ENCODE measurements at places on chromosomes 1 and 21.
A peak's percentile ranks its signal among the peaks of the same experiment; 100 is the strongest.

GRCh38 chr1:100538913-100539835 lies 1.2 kb downstream of the GPR88 start:
- no peak for DNase-seq

- no peak for DNase-seq
Observed at GRCh38 chr21:43573921-43574320, 85.4 kb downstream of the HSF2BP start.

DNA sequence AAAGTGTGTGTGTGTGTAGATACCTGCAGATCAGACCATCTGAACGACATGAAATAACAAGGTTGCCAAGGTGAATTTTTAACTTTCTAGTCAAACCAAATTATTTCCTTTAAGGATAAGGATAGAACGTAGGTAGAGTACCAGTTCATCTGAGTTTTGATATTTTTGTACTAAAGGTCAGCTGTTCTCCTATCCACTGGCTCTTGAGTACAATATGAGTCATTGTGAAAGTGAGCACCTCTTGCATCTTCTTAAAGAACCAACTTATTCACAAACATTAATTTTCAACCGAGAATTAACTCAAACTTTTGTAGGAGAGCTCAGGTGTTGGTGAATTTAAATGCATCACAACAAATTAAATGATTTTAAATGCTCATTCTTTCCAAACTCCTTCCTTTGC lies 71.5 kb downstream of the IFI44 start:
- no peak for DNase-seq

DNA sequence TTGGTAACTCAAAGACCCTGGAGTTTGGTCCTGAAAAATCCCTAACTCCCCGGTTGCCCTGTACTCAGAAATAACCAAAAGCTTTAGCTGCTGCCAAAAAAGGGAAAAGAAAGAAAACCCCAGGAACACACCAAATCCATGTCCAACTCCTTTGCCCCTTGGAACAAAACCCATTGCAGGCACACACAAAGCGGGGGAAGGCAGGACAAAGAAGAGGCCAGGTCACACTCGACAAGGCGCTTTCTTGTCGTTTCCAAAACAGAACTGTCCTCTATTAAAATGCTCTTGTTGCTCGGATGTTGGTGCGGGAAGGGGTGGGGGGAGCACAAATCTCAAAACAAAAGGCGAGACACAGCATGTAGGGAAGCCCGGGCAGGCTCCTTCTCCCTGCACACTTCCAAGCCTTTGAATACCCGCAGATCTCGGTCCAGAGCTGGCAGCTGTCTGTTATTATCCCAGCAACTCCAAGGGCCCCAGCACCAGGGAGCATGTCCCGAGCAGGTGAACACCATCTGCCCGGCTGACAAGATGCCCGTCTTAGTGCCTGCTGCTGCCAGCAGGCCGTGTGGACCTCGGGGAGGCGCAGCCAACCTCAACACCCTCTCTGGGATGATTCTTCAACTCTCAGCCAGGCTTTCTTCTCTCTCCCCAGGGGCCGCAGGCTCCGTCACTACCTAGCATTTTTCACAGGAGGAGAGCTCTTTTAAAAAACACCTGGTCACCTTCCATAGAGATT lies 96.4 kb downstream of the SSBP3 start:
- DNase-seq, result no peak

DNA sequence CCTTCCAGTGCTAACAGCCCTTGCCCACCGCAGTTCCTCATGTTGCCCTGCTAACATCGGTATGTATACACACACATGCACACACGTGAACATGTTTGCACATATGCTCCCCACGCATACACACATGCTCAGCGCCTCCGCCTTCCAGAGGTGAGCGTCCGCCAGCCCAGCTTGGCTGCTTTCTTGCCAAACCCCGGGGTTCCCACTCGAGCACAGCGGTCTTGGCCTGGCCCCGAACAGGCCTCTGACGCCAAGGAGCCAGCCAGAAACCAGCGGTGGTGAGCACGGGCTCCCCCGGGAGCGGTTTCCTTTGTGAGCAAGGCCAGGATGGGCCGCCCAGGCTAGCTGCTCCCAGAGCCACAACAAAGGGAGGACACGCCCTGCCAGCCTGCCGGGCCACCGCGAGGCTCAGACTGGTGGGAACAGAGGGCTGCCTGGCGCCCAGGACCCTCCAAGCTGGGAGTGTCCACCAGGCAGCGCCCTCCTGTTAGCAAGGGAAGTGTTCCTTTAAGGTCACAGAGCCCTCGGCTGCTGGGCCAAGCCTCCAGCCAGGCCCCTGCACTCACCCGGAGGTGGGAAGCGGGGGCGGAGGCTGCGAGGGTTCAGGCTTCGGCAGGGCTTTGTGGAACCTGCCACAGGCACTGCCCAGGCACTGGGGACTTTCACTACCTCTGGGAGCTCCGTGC lies 65.4 kb downstream of the ALPL start:
- DNase-seq, result no peak

DNA sequence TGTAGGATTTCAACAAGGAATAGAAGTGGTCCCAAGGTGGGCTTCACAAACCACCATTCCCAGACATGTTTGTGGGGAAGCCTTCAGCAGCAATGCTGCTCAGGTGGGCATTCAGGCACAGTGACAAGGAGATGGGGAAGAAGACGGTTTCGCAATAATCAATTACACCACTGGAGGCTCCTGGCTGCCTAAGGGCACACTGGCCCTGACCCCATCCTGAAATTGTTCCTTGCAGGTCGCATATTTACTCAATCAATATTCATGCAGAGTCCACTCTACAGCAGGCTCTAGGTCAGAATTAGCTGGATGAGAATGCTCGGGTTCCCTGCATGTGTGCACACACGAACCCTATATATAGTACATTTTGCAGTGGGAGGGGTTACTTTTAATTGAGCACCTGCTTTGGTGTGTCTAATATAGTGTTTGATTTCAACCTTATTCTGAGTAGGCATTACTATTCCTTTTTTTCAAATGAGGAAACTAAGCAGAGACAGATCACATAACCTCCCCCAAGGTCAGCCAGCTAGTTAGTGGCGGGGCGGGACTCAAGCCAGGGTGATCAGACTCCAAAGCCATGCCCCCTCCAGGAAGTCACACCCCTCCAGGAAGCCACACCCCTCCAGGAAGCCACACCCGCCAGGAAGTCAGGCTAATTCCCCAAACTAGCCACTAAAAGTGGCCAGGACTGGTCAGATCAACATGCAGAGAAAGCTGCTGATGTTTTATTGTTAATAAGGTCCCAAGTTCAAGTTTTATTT lies 106.5 kb downstream of the HLCS start:
- peak; percentile 36 for DNase-seq

DNA sequence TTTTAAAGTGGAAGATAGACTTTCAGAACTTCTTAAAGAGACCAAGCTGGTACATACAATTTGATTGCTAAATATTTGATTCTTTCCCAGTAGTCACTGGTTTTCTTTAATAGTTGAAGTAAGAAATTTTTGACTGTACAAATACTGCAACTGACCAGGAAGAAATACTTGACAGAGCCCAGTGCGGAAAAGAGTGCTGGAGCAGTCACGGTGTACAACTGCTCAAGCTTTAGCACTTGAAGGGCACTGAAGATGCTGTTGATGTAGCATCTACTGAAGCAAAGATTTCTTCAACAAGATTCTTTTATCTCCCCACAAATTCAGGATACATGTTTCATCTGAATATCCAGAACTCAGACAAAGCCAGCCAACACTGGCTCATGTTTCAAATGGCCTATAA lies 41.5 kb downstream of the SLC35F3 start:
- no peak for DNase-seq

DNA sequence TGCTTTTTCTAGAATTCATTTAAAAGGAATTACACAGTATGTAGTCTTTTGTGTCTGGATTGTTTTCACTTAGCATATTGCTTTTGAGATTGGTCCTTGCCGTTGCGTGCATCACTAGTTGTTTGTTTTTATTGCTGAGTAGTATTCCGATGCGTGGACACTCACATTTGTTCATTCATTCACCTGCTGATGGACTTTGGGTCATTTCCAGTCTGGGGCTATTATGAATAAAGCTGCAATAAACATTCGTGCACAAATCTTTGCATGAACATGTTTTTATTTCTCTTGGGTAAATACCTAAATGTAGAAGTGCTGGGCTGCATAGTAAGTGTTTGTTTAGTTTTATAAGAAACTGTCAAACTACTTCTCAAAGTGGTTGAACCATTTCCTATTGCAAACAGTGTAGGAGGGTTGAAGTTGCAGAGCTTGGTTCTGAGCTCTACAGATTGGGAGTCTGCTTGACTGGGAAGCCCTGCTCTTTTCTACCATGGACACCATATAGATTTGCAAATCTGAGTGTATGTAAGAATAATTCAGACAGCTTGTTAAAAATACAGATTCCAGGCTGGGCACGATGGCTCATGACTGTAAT lies 404.7 kb upstream of the PROX1 start:
- DNase-seq, result no peak

DNA sequence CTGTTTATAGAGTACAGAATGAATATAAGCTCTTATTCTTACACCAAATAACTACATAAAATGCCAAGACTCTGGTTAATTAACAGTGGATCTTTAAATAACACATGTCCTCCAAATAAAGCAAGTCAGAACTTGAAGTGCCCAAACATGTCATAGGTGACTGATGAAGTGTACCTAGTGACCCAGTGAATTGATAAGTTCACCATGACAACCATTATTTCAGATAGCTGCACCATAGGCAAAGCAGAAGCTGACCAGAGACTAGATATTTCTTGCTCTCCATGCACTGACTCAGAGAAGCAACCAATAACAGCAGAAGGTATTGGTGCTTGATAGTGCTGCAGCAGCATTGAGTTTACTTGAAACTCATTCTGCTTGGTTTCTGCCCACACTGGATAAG lies 192.1 kb downstream of the DUSP10 start:
- DNase-seq, result no peak

DNA sequence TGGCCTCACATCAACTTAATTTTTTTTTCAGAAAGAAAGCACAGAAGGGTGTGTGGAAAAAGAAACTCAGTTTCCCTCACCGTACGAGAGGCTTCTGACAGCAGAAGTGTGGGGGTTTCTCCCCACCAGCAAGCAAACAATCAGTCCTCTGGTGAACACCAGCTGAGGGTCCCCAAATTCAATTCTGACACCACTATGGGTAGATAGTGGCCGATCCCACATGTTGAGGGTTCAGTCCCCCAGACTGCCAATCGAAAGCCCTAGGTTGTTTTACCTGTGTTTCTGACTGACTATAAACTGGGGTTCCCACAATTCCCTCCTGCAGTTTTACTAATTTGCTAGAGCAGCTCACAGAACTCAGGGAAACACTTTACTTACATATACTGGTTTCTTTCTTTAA lies 2.1 kb downstream of the IFI6 start:
- no peak for DNase-seq

DNA sequence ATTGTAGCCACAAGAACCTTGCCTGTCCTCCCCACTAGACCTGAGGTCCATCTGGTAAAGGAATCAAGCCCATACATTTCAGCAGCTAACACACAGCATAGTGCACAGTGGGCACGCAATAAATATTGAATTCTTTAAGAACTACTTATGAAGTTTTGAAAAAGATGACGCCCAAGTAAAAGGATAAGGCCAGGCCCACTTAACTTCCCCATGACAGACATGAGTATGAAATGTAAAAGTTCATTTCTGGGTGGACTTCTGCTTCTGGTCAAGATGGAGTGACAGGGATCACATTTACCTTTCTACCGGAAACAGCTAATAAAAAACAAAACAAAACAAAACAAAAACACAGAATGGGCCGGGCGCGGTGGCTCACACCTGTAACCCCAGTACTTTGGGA lies 25.4 kb downstream of the SORT1 start:
- DNase-seq, result no peak
